ENCODE measurements at places on chromosomes 5 and 9.

- DNase-seq = no peak
These were observed 161.0 kb downstream of the SLC25A46 start for GRCh38 chr5:110899566-110900412.

- no peak for DNase-seq
These were observed 428.8 kb upstream of the CLINT1 start for GRCh38 chr5:158287643-158288271.

GRCh38 chr9:112308588-112308987 lies 24.8 kb downstream of the PTBP3 start:
- no peak for DNase-seq

- no peak for DNase-seq
These were observed 20.5 kb upstream of the NDST1 start for GRCh38 chr5:150487199-150488061.
